ENCODE measurements at places on chromosomes 6 and 20. TPM values are rescaled to one million over a fixed set of nuclear protein-coding genes. Genes with fewer than 3 reads are reported as not detected.

Gene COL19A1
- total RNA-seq, result 39.9 TPM

Gene ZFP57
- total RNA-seq, result not detected

Gene SOX18
- total RNA-seq, result not detected

Gene LGSN
- total RNA-seq, result not detected

- DNase-seq, result no peak
These were observed 63.5 kb downstream of the LYRM2 start for GRCh38 chr6:89574910-89575561.

DNA sequence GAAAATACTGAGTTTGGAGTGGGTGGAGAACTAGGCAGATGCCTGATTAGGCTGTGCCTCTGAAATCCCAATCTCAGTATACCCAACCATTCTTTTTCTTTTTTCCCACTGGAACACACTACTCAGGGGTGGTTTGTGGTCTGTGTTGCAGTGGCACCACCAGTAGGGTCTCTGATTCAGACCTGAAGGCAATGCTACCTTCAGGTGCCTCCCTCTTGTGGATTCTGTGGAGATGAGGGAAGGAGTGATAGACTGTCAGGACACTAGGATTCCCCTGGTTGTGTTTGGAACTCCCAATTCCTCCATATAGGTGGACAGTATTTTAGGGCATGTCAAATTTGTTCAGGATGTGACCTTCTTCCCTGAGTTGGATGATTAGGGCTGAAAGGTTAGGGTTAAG, 47.4 kb upstream of the SYNCRIP start:
- no peak for DNase-seq

GRCh38 chr20:58382096-58382495, 6.9 kb upstream of the VAPB start:
- DNase-seq, result no peak

DNA sequence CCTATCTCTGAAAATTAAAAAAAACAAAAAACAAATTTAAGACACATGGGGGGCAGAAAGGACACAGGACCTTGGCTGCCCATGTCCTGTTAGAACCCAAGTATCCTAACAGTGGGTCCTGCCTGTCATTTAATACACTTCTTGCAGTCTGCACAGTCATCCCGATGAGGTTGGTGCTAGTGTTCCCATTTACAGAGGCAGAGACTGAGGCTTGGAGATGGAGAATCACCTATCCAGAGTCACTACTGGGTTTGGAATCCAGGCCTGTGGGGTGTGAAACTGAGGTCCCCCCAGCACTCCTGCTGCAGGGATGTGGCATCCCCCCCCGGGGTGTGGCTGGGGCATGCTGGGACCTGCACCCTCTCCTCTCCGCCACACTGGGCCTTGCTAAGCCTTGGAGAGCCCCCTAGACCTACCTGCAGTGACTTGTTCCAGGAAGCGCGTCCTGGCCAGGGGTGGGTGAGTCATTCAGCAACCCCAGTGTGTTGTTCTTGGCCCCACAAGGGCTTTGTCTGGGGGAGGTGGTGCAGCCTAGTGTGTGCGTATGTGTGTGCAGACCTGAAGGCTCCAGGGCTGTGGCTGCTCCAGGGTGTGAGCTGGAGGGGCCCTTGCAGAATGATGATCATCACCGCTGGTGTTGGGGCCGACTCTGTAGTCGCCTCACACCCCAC, 49.7 kb downstream of the BCAS4 start:
- no peak for DNase-seq

- no peak for DNase-seq
These were observed 580.5 kb upstream of the MARCKS start for GRCh38 chr6:113276601-113277000.

- no peak for DNase-seq
These were observed 57.0 kb downstream of the KIF13A start for GRCh38 chr6:17930321-17930993.

DNA sequence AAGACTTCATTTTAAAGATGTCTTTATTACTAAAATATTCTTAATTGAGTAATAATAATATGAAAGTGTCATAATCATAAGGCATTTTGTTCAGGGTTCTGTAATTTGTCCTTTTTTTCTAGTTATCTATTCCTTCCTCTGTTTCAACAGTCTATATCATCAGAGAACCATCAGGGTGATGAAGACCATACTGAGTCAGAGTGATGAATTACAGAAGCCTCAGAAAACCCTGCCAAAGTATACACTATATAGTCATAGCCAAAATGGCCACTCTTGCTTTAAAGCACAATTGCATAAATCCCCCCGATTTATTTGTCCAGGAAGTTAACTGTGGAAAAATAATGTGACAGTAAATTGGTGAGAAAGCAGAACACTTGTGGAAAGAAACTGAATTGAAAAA, 735.0 kb downstream of the EPHA7 start:
- DNase-seq, result no peak

DNA sequence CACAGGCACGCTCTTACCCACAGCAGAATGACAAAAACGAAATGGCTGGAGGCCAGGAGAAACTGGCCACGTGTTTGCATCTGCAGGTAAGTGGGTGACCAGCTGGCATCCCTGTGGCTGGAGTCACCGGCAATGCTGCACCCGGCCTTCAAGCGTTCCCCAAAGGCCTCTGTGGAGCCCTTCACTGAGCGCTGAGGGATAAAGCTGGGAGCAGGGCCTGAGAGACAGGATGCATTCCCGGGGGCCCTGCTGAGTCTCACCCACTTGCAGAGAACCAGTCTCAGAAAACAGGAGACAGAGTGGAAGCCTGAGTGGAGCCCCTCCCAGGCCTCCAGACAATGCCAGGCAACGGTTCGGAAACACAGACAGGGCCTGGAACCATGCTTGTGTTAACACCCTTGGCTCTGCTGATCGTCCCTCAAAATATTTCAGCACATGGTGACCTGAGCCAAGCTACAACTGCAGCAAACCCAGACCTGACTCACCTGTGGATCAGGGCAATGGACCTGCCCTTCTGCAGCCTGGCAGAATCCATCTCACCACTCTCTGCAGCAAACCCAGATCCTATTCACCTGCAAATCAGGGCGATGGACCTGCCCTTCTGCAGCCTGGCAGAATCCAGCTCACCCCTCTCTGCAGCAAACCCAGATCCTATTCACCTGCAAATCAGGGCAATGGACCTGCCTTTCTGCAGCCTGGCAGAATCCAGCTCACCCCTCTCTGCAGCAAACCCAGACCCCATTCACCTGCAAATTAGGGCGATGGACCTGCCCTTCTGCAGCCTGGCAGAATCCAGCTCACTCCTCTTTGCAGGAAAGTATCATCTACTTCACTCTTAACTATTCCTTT, 39.8 kb downstream of the TBXT start:
- DNase-seq, result no peak

Measured in SK-MEL-5 (cell line).